ENCODE measurements at places on chromosomes 2 and 18. TPM values are rescaled to one million over a fixed set of nuclear protein-coding genes. Genes with fewer than 3 reads are reported as not detected.

The STAM2 gene
- 38.7 TPM for total RNA-seq

The CFLAR gene
- 47.7 TPM for total RNA-seq

The IL18RAP gene
- not detected for total RNA-seq

The SATB2 gene
- total RNA-seq: 10.3 TPM

The WNT6 gene
- 0.23 TPM for total RNA-seq

The CXCR4 gene
- not detected for total RNA-seq

The ZSWIM2 gene
- 0.06 TPM for total RNA-seq
